ENCODE measurements at places on chromosomes 5 and 9. TPM values are rescaled to one million over a fixed set of nuclear protein-coding genes. Genes with fewer than 3 reads are reported as not detected.

Gene DBH
- total RNA-seq, result not detected

Gene PCDHGB7
- total RNA-seq, result 6.7 TPM

Gene CER1
- total RNA-seq, result not detected

Gene TRIM14
- total RNA-seq, result 9.7 TPM

- no peak for DNase-seq
These were observed 247.4 kb upstream of the RASA1 start for GRCh38 chr5:87020099-87020934.

- DNase-seq, result no peak
These were observed 65.0 kb upstream of the ANGPTL2 start for GRCh38 chr9:127187231-127187956.

All from Panc1 (cell line).